ENCODE measurements at places on chromosomes 7 and 10.

- no peak for DNase-seq
These were observed 21.1 kb upstream of the PSMG3 start for GRCh38 chr7:1590887-1591286.

GRCh38 chr10:124741922-124742412 is 2.2 kb downstream of the FAM53B start:
- DNase-seq = no peak

GRCh38 chr10:97823734-97824133 is 25.9 kb upstream of the GOLGA7B start:
- DNase-seq = no peak

DNA sequence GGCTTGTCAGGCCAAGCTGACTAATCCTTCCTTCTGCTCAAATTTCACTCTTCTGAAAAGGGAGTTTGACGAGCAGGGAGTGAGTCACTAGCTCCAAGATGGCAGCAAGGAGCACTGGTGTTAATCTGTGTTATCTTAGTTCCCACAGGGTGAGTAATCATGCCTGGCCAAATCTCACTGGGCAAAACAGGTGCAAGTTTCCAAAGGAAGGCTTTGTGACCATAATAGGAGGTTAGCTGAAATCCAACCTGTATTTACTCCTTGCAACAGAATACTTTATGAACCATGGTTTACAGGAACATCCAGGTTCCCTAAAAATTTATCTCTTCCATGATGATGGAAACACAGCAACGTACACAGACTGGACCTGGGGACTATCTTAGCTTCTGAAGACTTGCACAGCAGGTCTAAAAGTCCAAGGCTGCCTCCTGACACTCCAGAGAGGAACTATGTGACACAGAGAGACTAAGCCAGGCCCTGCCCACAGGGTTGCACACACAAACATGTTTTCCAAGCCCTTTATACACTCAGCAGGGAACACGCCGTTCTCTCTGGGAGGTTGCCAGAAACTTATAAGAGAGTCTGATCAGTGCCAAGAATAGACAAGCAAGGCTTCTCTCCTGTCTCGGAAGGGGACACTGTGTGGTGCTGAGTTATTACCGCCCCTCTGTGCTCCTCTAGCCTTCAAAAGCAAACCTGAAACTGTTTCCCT is 46.3 kb downstream of the PDK4 start:
- peak; percentile 66 for DNase-seq

DNA sequence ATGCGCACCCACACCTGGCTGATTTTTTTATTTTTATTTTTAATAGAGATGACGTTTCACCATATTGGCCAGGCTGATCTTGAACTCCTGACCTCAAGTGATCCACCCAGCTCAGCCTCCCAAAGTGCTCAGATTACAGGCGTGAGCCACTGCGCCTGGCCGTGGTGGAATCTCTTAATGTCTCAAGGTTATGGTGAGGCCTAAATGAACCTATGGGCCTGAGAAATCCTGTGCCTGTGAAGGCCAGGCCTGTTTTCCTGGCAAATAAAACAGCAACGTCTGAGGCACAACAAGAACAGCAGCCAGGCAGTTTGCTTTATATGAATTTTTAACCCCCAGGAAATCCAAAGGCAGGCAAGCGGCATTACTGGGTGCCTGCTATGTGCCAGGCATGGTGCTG is 297.5 kb upstream of the ZMIZ1 start:
- no peak for DNase-seq

GRCh38 chr7:100894860-100895700 is 608 bp downstream of the ACHE start:
- peak; percentile 24 for DNase-seq

GRCh38 chr10:18157881-18158280 is 17.7 kb downstream of the CACNB2 start:
- DNase-seq = no peak

DNA sequence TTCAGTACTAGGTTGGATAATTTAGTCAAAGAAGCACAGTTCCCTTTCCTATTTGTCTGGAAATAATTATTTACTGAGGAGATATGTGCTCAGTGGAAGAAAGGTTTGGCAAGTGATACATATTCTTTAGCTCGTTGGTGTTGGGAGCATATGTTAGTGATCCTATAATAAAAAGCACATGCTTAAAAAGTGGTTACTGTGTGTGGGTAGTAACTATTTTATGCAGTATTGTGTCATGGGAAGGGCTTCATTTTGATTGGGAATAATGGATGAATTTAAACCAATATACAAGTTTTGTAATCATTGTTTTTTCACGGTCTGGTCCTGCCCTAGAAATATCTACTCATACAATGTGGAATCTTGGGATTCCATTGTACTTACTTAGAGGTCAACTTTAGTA is 188.7 kb upstream of the PPP1R3A start:
- DNase-seq = no peak

- DNase-seq = no peak
These were observed 2.5 kb upstream of the UPK3B start for GRCh38 chr7:76507723-76508406.

DNA sequence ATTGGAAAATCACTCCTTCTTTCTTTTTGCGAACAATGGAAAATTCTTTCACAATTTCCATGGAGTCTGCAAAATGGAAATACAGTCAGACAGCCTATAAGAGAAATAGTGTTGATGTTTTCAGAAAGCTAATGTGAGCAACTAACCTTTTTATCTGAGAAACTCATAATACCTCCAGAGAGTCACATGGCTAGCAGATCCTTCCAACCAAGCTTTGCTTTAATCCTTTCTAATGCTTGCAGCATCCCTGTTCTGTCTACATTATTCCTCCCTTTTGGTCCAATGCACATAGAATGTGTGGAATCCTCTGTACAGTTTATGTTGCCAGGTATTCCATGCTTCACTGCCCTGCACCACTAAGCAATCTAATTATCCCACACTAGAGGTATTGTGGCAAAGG is 717.5 kb upstream of the LRRN3 start:
- DNase-seq = no peak

GRCh38 chr7:152140560-152140959 is 115.1 kb downstream of the GALNT11 start:
- DNase-seq = no peak

GRCh38 chr7:157566631-157567006 is 229.8 kb downstream of the DNAJB6 start:
- DNase-seq = no peak

DNA sequence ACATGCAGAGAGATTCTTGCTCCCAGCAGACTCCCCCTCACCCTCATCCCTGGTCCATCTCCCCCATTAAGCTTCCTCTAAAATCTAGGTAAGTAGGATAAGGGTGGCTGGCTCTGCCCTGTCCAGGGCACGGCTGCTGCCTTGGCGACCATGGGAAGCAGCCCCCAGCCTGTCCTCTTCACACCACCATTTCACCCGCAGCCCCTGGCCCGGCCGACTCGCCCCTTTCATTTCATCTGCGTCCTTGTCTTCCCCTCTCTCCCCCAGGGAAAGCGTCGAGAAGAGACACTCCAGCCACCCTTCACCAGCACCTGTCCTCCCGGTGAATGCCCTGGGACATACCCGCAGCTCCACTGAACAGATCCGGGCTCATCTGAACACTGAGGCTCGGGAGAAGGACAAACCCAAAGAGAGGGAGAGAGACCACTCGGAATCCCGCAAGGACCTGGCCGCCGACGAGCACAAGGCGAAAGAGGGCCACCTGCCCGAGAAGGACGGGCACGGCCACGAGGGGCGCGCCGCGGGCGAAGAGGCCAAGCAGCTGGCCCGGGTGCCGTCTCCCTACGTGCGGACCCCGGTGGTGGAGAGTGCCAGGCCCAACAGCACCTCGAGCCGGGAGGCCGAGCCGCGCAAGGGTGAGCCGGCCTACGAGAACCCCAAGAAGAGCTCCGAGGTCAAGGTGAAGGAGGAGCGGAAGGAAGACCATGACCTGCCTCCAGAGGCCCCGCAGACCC is 342.3 kb upstream of the GALNT17 start:
- no peak for DNase-seq
